ENCODE measurements at places on chromosomes 4 and X. TPM values are rescaled to one million over a fixed set of nuclear protein-coding genes. Genes with fewer than 3 reads are reported as not detected.

DNA sequence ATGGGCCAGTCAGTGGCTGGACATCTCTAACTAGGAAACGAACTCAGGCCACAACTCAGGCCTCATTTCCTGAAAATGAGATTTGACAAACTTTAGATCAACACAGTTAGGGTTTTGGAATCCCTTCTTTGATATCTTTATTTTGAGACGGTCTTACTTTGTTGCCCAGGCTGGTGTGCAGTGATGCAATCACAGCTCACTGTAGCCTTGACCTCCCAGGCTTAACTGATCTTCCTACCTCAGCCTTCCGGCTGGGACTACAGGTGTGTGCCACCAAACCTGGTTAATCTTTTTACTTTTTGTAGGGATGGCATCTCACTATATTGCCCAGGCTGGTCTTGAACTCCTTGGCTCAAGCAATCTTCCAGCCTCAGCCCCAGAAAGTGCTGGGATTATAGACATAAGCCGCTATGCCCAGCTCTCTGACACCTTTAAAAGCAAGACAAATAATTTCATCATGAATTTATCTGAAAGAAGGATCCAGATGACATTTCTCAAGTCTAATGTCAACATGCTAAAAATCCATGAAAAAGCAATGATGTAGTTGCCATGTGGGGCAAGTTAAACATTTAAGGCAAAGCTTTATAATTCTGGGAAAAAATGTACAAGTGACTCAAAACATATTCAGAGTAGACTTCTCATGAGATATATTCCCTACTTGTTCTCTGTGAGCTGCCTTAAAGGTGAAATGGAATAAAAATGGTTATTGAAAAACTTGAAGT is 89.1 kb upstream of the CBR4 start:
- DNase-seq: no peak

- peak; percentile 38 for DNase-seq
These were observed 40.6 kb downstream of the HADH start for GRCh38 chr4:108030332-108030731.

GRCh38 chr4:91754716-91755115 is 549.0 kb upstream of the GRID2 start:
- no peak for DNase-seq

- no peak for DNase-seq
These were observed 200.2 kb upstream of the UGT8 start for GRCh38 chr4:114398410-114398809.

- DNase-seq: peak; percentile 36
These were observed 19.5 kb downstream of the WWC2 start for GRCh38 chr4:183118585-183118984.

DNA sequence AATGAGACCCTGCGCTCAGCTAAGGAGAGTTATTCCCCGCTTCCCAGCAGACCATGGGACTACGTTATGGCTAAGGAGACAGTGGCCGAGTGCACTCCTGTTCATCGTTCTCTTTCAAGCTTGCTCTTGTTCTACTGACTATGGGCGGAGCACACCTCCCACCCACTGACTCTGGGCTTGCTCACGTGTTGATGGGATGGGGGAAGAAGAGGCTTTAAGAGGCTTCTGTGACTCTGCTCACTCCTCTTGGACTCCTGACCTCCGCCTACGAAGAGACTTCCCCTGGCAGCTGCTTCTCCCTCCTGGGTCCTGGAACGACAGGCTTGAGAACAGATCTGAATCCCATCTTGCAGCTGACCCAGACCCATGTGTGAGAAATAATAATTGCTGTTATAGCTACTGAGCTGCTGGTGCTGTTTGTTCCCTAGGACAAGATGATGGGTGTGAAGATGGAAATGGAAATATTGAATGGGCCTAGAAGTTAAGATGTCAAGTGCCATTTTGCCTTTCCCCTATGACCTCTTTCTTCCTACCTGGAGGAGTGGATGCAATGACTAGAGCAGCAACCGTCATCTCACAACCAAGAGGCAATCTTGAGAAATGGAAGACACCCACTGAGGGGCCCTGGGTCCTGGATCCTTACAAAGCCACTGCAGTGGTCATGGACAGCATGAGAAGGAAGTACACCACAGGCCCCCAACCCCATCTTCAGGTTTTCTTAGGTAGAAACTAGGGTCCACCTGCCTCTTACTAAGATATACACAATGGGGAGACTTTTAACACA is 38.7 kb upstream of the IRAK1 start:
- no peak for DNase-seq

- no peak for DNase-seq
These were observed 66.9 kb downstream of the MANBA start for GRCh38 chr4:102693861-102694260.

DNA sequence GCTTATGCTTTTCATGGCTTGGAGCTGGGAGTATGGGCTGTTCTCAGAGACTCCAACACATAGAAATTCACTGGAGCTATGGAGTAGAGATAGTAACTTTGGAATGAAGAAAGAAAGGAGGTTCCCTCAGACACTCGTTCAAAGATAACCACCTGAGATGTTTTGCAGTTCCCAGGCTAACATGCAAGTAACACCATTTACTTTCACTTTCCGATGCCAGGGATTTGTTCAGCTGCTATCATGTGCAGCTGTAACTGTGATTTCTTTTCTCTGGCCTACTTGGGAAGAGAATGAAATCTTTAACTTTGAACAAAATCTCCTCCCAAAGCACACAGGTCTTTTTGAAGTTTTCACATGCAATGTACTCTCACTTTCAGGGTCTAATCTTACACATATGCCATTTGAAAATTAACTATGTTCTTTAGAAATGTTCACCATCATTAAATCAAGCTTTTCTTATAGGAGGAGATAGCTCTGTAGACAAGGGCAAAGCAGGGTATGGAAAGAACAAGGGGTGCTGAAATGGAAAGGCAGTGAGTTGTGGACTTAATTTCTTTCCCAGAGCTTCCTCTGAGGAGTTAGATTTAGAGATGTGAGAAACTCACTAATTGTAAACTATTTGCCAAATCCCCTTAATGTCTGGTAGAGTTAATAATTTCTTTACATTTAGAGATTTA is 514.3 kb downstream of the PDHA2 start:
- no peak for DNase-seq

DNA sequence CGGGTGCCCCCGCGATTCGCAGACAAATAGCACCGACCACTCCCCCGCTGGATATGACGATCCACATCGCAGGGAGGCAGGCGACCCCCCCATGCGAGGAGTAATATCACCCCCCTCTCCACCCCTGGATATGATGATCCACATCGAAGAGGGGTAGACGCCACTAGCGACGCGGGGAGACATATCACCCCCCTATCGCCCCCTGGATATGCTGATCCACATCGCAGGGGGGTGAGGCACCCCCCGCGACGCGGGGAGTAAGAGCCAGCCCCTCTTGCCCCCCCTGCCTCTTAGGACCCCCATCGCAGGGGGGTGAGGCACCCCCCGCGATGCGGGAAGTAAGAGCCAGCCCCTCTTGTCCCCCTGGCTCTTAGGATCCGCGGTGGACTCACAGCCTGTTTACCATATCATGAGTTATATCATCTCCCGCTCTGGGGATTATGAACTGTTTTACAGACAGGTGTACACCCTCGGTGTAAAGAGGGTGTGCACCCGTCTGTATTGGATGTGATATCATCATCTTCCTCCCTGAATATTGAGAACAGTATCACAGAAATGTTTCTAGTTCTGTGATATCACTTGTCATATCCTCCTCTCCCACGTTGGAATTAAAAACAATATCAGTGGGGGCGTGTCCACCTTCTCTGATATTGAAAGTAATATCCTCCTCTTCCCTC is 22.7 kb upstream of the DRD5 start:
- DNase-seq: no peak

GRCh38 chr4:118916691-118917289 is 28.1 kb downstream of the SYNPO2 start:
- no peak for DNase-seq

- DNase-seq: no peak
These were observed 1.0 kb downstream of the EGF start for GRCh38 chr4:109913596-109914241.

- no peak for DNase-seq
These were observed 42.2 kb downstream of the ACOX3 start for GRCh38 chr4:8398347-8398746.

GRCh38 chr4:185774845-185775680 is 36.9 kb downstream of the SORBS2 start:
- no peak for DNase-seq

DNA sequence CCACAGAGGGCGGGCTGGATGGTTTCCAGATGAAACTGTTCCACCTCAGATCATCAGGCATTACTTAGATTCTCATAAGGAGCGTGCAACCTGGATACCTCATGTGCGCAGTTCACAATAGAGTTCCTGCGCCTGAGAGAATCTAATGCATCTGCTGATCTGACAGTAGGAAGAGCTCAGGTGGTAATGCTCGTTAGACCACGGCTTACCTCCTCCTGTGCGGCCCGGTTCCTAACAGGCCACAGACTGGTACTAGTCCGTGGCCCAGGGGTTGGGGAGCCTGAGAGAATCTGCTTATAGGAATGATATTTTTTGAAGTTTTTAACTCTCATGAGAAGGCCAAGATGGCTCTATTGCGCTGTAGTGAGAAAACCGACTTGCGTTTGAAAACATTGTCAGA is 5.4 kb downstream of the NCAPG start:
- no peak for DNase-seq

DNA sequence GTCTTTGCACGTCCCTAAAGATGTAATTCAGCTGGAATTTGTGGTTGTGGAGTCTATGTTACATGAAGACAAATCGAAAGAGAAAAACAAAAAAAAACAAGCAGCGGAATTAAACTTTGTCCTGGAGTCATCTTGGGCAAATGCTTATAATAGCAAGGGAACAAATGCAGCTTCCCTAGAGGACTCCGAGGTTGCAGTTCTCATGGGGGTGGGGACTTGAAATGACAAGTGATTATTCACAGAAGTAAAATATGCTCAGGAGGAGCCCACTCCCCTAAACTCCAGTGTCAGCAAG is 362.4 kb downstream of the ARHGAP24 start:
- DNase-seq: no peak

- no peak for DNase-seq
These were observed 2241.9 kb downstream of the PCDH7 start for GRCh38 chr4:32962100-32962499.

- no peak for DNase-seq
These were observed 207.3 kb downstream of the MID1IP1 start for GRCh38 chrX:39008549-39008948.

GRCh38 chr4:87068583-87069021 is 133.8 kb downstream of the AFF1 start:
- DNase-seq: no peak

DNA sequence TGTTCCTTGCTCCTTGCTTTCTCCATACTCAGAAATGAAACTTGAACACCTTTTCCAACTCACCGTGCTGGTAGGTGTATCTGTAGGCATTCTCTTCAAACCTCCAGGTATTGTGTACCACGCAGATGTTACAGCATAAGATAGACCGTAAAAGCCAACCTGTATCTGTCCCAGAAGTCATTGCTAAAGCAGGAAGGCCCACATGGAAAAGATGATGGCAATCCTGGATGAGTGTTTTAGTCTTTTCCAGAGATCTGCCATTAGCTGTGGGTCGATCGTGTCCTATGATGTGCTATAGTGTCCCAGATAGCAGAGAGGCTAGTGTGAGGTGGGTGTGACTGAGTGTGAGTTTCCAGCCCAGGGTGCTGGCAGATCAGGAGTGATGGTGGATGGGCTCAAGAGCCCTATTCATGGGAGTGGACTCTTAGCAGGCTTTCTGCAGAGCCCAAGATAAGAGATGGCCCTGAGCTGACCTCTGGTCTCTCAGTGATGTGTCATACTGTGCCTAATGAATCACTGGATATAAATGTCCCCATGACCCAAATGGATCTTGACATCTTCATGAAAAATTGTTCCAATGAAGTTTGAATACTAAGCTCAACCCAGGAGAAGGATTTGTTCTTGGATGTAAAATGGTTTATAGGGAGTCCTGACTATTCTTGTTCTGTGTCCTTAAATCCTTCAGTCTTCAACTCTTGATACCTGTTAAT is 69.1 kb upstream of the WDR1 start:
- peak; percentile 10 for DNase-seq

GRCh38 chr4:11438647-11439046 is 10.0 kb upstream of the HS3ST1 start:
- DNase-seq: no peak

DNA sequence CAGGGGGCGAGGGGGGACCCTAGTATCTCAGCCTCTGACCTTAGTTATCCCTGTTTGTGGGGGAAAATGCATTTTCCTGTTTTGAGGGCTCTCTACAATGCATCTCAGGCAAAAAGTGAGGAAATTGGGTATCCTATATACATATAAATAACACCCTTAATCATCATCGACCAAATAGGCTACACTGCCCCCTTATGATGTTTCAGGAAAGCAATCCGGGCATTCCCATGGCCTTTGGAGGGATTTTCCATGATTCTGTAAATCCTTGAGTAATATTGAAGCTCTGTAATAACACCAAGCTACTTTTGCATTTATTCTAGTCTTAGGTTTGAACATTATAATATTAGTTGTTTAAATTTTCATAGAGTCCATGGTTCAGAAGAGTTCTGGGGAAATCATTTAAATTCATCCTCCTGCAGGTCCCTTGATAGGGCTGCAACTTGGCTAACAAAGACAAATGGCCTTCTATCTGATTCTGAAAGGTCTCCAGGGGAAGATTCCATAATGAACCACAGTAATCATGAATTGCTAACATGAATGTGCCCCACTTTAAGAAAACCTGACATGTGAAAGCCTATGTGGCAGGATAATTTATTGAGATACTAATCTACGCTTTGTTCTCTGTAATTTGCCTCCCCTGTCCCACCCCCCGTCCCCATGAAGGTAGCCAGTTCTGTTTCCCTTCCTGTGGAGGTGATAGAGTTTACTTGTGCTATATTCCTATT is 91.5 kb upstream of the SCOC start:
- peak; percentile 45 for DNase-seq

DNA sequence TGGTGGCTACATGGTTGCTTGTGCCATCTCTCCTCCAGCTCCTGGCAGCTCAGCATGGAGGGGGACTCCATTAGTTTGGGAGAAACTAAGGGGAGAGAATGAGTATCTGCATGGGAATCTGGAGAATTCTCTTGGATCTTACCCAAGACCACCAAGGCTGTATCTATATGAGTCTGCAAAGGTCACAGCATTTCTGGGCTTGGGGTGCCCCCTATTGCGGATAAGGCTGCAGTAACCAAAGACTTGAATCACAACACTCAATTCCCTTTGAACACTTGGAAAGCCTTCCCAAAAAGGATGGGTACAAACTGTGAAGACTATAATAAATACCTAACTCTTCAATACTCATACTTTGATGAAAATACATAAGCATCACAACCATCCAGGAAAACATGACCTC is 623.5 kb upstream of the NR3C2 start:
- DNase-seq: no peak

- DNase-seq: no peak
These were observed 295.3 kb downstream of the PDGFC start for GRCh38 chr4:156676116-156676851.

- DNase-seq: no peak
These were observed 15.6 kb downstream of the SRPX start for GRCh38 chrX:38205039-38205438.

- no peak for DNase-seq
These were observed 517.6 kb downstream of the PABPC4L start for GRCh38 chr4:133683967-133684366.

SYN1 gene
- total RNA-seq: under 0.01 TPM

BTK gene
- total RNA-seq: under 0.01 TPM

MEPE gene
- not detected for total RNA-seq

MAGEA9B gene
- total RNA-seq: not detected

L1CAM gene
- 0.13 TPM for total RNA-seq

MAGEB17 gene
- total RNA-seq: not detected

TGIF2LX gene
- not detected for total RNA-seq

CDKL2 gene
- 0.13 TPM for total RNA-seq

LRP2BP gene
- total RNA-seq: 0.51 TPM

CENPI gene
- 18.0 TPM for total RNA-seq

KIAA1210 gene
- not detected for total RNA-seq

Data from dermis microvascular lymphatic vessel endothelial cell (primary cell).